Muscle of leg (tissue), 16 donors: ENCODE measurements at places on chromosomes 11 and 22. TPM values are rescaled to one million over a fixed set of nuclear protein-coding genes. Genes with fewer than 3 reads are reported as not detected.
A peak's percentile ranks its signal among the peaks of the same experiment; 100 is the strongest.

Gene KCNE3
- polyA plus RNA-seq: 1.6 TPM

- DNase-seq: no peak
Observed at GRCh38 chr11:46559815-46560214, 34.0 kb downstream of the AMBRA1 start.

DNA sequence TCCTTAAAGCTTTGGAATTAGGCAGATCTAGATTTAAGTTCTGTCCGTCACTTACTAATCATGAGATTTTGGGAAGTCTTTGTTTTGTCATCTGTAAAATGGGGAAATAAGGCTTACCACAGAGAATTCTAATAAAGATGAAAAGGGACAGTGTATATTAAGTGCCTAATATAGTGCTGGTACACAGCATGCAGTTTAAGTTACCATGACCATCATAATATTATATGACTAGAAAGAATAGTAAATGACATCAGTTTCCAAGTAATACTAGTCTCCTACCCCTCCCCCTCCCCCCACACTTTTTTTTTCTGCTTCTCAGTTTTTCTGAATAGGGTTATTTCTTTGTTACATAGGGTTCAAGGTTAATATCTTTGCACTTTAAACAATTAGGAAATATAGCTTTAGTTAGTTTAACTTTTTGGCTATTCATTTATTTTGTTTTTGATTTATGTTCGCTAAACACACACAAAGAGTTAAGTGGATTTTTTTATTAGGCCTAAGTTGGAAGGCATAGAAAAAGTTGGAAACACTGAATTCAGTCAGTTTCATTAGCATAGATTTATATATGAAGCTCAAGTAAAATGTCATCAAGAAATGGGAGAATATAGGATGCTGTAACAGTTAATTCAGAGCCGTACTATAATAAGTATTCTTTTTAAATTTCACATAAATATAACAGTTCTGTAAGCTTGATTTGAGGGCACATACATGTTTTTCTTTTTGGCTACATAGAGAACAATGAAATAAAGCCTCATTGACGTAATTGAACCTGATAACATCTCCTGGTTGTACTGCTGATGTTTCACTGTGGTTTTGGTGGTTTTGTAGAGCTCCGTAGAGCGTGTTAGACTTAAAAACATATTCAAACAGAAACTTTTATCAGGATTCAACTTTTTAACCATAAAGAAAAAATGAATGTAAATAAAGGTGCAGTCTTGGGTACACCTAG lies 121.2 kb downstream of the PDE3B start:
- peak; percentile 11 for DNase-seq

Gene RBM4
- polyA plus RNA-seq: 167 TPM

DNA sequence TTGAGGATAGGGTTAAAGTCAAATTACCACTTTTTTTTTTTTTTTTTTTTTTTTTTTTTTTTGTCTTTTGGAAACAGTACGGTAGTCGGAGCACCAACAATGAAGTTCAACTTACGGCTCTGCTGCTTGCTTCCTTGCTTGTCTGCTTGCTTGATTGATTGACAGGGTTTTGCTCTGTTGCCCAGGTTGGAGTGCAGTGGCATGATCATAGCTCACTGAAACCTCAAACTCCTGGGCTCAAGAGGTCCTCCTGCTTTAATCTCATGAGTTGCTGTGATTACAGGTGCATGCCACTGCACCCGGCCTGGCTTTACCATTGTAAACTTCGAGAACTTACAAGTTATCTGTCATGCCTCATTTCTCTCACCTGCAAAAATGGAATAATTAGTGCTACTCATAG lies 5.8 kb downstream of the SGSM3 start:
- no peak for DNase-seq

DNA sequence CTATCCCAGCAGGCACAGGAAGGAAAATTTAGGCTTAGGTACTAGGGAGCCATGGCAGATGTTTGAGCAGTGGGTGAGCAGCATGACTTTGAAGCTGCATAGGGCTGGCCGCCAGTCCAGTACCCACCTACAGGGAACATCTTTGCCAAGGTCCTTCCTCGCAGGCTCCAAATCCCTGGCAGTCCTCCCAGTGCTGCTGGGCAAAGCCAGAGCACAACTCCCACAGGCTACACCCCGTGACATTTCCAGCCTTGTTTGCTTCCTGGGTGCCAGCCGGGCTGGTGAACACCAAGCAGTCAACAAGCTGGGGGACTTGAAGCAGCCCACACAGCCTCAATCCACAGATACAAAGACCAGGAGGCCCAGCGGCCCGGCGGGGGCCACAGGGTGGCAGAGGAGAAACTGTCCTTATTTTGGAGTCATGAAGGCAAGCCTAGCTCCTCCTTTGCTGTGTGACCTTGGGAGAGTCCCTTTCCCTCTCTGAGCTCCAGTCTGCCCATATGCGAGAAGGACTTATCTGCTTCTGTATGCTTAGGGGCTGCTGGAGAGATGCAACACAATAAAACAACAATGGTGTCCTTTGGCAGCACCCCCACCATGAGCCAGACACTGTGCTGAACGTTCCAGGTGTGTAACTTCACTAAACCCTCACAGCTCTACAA lies 28.0 kb downstream of the TPST2 start:
- no peak for DNase-seq
